Right lung (tissue), 10 donors: ENCODE measurements at places on chromosomes 4 and X. TPM values are rescaled to one million over a fixed set of nuclear protein-coding genes. Genes with fewer than 3 reads are reported as not detected.

The SMIM10 gene
- polyA plus RNA-seq, result 8.4 TPM

The CCSER1 gene
- 5.2 TPM for polyA plus RNA-seq

The ITIH6 gene
- polyA plus RNA-seq, result 0.18 TPM

The TEX13C gene
- not detected for polyA plus RNA-seq

The GABRQ gene
- polyA plus RNA-seq, result 0.91 TPM

The GABRE gene
- polyA plus RNA-seq, result 18.8 TPM

The UGT2B17 gene
- polyA plus RNA-seq, result 0.75 TPM

The VCX3B gene
- 0.18 TPM for polyA plus RNA-seq

DNA sequence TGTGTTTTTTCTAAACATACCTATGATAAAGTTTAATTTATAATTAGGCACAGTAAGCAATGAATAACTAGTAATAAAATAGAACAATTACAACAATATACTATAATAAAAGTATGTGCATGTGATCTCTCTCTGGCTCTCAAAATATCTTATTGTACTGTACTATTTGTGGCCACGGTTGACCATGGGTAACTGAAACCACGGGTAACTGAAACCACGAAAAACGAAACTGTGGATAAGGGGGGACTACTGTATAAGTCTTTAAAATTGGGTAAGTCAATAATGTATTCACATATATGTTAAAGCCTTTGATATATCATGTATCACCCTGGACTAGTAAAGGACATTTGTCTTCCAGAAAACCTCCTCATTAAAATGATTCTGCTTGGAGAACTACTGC lies 20.0 kb downstream of the TMEM154 start:
- no peak for DNase-seq

DNA sequence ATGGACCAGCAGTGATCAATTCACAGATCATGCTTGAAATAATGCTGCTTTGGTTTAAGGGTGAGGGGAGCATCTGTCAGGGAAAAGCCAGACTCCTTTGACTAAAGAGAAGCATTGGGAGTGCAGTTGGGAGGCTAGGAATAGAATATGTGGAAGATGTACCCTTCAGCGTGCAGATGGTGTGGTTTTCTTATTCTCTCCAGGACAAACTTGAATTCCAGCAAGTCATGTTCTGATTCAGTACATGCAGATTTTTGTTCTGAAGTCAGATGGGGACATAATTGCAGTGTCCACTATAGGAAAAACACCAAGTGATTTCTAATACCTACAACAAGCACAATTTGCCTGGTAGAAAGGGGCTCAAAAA lies 99.0 kb upstream of the LIMCH1 start:
- no peak for DNase-seq

DNA sequence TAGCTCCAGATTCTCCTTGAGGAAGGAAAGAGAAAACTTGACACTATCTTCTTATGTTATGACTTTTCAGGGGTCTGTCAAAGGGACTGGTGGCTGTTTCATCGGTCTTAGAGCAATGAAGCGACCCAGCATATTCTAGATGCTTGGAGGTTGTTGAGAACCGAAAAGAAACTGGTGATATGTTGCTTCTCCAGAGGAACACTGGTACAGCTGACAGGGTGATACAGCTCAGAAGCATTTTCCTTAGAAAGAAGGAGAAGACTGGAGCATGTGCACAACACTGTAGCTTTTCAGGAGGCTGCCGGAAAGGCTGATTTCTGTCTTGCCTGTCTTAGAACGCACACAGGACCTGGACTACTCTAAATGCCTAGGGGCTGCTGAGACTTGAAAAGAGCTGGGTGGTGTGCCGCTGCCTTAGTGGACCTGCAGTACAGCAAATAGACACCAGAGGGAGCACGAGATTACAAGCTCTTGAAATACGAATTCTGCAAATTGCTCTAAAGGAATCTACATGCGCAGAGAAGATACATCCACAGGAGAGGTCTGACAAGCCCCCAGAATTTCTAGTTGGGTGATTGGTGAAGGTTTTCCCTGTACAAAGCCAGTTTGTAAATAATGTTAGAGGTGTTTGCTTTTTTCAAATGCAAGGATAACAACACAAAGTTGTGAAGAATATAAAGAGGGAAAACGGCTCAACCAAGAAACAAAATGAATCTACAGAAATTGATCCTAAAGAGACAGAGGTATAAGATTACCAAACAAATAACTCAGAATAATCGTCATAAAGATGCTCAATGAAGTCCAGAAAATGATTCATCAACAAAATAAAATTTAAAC lies 223.1 kb upstream of the DMD start:
- peak; percentile 30 for DNase-seq

GRCh38 chrX:47241201-47242011 lies 8.6 kb downstream of the USP11 start:
- DNase-seq, result no peak

- DNase-seq, result no peak
These were observed 4.4 kb upstream of the HAND2 start for GRCh38 chr4:173534434-173534833.

DNA sequence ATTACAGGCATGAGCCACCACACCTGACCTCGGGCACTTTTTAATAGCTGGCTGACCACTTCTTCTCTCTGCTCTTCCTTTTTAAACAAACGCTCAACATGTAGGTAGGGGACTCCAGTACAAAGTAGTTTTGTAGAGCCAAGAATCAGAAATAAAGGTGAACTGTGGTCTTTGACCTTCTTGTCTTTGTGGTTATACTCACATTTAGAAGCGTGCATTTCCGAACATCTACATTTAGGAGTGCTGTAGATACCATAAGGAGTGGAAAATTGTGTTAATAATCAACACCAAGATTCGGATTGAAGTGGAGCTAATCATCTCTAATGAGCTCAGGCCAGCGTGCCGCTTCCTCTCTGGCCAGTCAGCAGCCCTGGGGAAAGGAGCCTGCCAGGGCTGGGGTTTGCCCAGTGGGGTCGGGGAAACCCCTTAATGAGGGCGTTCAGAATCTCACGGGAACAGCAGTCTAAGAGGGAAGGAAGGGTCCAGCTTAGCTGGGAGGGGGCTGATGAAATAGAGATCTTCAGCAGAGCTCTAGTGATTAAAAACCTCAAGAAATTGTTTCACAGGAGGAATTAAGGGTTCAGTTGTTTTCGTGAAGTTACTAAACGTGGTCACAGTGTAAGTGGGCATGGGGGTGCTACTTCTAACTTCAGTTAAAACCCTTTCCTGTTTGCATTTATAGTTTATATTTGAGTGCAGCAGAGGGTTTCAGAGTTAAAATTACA lies 81.2 kb downstream of the GAB1 start:
- no peak for DNase-seq

DNA sequence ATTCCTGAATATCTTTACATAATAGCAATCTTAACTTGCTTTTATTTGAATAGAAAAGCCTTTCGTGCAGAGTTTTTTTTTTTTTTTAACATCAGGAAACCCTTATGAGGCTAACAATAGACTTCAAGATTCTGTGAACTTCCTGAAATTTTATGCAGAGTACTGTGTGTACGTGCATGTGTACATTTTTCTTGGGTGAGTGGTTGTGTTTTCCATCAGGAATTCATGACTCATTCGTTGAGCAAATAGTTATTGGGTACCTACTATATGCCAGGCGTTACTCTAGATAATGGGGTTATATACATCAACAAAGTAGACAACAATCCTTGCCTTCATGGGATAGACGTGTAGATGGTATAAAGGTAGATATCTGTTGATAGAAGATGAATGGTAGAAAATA lies 59.1 kb downstream of the MRPL1 start:
- peak; percentile 10 for DNase-seq

DNA sequence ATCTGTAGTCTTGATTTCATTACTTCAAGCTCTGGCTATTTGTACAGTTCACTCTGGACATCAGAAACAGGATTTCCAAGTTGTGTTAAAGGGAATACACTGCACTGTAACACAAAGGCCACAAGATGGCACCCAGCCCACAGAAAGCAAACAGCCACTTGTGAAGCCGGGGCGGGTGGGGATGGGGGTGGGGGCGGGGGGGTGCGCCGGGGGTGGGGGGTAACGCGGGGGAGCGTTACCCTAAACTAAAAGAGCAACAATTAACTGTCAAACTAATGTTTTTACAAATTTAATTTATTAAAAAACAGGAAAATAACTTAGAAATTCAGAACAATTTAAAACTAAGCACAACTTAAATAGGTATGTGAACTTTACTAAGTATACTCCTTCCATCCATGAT lies 27.3 kb downstream of the PRDX4 start:
- peak; percentile 28 for DNase-seq

DNA sequence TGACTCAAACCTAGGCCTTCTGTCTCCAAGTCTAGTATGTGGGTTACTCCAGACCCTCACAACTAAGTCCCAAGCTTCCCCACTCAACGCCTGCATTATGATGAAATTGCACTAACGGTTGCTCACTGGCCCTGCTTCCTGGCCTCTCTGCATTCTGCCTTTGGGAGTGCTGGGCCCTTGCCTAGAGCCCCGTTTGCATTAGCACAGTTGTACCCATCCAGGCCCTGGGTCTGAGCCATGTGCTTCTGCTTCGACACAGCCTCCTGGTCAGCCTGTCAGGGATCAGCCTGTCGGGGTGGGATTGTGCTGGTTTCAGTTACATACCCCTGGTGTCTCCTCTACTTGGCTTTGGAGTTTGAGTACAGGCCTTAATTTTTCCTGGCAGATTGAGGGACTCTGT lies 58.4 kb downstream of the DCUN1D4 start:
- no peak for DNase-seq

DNA sequence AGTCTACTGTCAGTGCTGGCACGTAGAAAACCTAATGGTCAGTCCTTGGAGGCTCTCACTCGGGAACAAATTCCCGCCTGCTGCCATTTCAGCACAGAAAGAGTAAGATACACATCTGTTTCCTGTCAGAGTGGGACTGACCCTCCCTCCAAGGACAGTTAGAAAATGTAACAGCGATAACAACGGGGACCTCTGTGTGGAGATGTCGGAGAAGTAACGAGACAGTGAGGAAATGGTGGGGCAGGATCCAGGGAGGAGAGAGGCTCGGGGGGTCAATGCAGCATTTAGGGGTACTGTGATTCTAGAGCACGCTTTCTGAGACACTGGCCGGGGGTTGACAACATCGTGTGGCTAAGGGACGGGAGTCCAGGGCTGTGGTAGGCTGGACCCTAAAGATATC lies 36.0 kb upstream of the SORCS2 start:
- DNase-seq, result no peak

- DNase-seq, result no peak
These were observed 2.3 kb downstream of the SPATA4 start for GRCh38 chr4:176193126-176193525.

DNA sequence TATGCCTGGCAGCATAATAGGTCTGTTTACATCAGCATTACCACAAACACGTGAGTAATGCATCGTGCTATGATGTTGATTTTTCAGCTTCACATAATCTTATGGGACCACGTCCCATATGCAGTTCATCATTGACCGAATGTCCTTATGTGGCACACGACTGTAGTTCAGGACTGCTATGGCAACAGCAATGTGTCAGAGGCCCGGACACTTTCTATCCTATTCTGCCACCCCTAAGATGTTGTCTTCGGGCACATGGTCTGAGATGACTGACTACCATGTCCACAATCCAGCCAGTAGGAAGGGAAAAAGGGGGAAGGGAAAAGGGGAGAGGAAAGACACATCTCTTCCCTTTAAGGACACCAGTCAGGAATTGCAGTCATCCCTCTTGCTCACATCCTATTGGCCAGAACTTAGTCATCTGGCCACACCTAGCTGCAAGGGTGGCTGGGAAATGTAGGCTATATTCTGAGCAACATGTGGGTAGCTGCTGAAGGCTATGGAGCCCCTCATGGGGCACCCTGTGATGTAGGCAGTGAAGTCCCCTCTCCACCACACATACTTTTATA lies 196.0 kb upstream of the RBPJ start:
- no peak for DNase-seq

GRCh38 chr4:33316033-33316432 lies 2595.9 kb downstream of the PCDH7 start:
- no peak for DNase-seq

DNA sequence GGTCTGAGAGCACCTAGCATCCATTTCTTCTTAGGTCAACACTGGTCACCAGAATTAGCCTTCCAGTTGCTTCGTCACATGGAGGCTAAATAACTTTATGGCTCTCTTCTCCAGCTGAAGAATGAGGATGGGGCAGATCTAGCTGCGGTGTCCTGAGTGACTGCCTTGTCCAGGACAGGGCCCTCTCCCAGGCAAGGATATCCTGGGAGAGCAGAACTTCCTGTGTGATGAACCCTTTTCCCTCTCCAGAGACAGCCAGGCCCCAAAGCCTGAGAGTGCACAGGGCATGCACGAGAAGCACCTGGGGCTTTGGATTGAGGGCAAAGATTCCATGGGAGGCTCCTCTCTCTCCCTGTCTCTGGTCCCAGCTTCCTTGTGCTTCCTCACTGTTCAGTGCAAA lies 108.2 kb upstream of the MAMLD1 start:
- no peak for DNase-seq

- no peak for DNase-seq
These were observed 41.8 kb downstream of the NPY5R start for GRCh38 chr4:163385466-163385865.

- DNase-seq, result no peak
These were observed 44.5 kb upstream of the IL2 start for GRCh38 chr4:122500852-122501501.

DNA sequence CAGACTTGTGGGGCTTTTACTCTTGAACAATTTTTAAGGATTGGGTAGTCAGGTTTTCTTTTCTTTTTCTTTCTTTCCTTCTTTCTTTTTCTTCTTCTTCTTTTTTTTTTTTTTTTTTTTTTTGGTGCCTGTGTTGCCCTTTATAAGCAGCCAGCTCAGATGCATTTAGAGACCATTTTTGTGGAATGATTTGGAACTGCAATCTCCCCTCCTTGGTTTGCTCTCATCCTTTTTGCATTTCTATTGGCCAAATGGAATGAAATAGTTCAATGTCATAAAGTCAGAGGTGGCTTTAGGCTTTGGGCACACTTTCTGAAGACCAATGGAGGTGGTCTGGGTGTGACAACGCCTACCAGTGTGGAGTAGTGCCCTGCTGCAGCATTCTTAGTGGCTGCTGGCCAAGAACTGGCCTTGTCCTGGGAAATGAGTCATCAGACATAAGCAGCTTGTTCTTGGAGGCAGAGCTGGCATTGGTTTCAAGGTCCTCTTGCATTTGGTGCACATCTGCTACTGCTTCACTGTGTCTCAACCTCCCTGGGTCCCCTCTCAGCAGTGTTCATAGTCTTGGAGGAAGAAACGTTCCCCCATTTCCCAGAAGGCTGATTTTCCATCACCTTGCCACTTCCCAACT lies 84.5 kb downstream of the CT47B1 start:
- no peak for DNase-seq

DNA sequence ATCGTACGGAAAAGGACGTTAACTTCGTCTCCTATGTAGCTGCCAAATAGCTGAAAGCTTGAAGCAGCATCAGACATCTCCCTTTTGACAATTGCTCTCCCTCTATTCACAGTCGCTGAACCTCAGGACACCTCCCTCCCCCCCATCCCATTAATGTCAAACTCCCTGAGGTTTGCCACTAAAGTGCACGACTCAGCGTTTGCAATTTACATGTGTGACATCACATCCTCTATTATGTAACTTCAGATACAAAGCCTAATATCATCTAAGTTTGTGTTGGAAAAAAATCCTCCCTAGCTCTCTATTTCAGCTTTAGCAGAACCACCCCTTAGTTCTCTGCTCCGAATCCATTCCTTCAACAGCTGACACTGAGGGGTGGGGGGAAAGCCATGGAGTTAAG lies 5.5 kb upstream of the NR3C2 start:
- DNase-seq, result peak; percentile 23

GRCh38 chr4:120070196-120070595 lies 3.5 kb upstream of the MAD2L1 start:
- no peak for DNase-seq
